Breast epithelium (tissue), 4 donors: ENCODE measurements at places on chromosomes 7 and 10. TPM values are rescaled to one million over a fixed set of nuclear protein-coding genes. Genes with fewer than 3 reads are reported as not detected.
A peak's percentile ranks its signal among the peaks of the same experiment; 100 is the strongest.

The HYAL4 gene
- not detected for total RNA-seq

DNA sequence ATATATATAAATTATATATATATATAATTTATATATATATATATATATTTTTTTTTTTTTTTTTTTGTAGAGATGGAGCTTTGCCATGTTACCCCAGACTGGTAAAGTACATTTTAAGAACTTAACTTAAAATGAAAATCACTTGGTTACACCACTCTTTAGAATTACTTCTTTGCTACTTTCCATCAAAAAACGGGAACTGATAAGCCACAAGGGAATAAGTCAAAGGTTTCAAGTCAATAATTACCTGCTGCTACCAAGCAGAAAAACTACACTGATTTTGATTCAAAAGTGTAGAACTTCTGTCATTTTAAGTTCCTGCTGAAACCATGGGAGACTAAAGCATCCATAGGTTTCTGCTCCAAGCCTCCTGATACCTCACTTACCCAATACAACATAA is 12.2 kb downstream of the PPA1 start:
- DNase-seq: no peak

The ITGB1 gene
- total RNA-seq: 1,565 TPM

The CNTNAP2 gene
- total RNA-seq: 0.66 TPM

- DNase-seq: no peak
Observed at GRCh38 chr7:2468227-2468626, 8.0 kb downstream of the GRIFIN start.

- peak; percentile 75 for DNase-seq
Observed at GRCh38 chr10:73577788-73578187, 13.4 kb downstream of the USP54 start.

The SPRN gene
- total RNA-seq: 0.33 TPM
